ENCODE measurements at places on chromosomes 5 and 9.

DNA sequence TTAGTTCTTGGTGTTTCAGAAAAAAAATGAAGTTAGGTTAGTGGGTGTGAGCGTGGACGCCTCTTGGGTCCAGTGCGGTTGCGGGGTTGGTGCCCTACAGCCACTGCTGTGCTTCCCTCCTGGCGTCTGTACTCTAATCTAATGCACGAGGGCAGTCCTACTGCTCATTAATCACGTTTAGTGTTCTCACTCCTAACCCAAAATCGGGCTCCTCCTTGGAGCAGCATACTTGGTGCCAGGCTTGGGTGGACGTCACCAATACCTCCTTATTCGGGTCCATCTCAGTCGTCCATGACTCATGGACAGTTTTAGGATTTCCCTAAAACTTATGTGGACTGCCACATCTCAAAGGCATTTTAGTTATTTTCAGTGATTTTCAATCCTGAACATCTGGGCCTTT is 41.6 kb downstream of the TRIO start:
- no peak for DNase-seq

- DNase-seq: no peak
Observed at GRCh38 chr9:133955821-133956411, 36.2 kb downstream of the VAV2 start.

GRCh38 chr5:146098047-146098446 is 7.3 kb downstream of the PLAC8L1 start:
- no peak for DNase-seq

GRCh38 chr5:152406082-152406481 is 1.0 kb upstream of the NMUR2 start:
- no peak for DNase-seq

DNA sequence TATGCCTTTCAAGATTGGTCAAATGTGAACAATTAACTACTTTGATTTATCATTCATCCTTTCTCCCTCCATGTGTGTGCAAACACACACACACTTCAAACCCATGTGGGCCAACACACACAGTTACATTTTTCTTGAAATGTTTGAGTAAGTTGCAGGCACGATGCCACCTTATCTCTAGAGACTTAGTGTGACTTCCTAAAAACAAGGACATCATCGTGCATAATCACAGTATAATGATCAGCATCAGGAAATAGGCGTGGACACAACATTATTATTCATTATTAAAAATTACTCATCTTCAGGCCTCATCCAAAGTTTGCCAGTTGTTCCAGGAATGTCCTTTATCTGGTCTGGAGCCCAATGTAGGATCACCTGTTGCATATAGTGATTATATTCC is 209.5 kb downstream of the GNA14 start:
- no peak for DNase-seq

DNA sequence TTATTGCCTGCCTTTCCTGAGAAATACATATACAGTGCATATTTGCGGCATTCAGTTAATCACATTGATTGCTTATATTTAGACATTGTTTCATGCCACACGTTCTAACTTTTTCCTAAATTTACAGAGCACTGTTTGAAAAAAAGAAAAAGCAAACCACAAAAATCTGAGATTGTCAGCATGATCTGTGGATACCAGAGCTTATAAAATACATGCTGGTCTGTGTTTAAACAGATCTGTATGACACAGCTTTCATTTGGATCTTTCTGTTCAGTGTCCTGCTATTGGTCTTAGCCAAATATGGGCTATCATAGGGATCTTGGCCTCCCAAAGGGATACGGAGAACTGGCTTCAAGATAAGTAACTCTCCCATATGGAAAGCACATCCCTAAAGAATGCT is 20.2 kb downstream of the ALDH1A1 start:
- no peak for DNase-seq

DNA sequence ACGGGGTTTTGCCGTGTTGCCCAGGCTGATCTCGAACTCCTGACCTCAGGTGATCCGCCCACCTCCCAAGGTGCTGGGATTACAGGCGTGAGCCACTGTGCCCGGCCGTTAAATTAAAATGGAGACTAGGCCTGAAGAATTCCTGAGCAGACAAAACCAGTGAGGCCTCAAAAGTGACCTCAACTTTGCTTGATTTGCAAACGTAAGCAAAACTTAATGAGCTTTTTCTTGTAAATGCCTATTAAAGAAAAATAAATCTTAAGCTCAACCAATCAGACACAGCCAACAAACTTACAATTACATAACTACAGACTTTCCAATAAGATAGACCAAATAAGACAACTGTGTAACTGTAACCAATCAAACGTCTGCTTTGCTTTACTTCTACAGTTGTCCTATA is 111.3 kb upstream of the SEMA6A start:
- DNase-seq: no peak

- DNase-seq: no peak
Observed at GRCh38 chr5:53425687-53426511, 54.5 kb upstream of the FST start.

DNA sequence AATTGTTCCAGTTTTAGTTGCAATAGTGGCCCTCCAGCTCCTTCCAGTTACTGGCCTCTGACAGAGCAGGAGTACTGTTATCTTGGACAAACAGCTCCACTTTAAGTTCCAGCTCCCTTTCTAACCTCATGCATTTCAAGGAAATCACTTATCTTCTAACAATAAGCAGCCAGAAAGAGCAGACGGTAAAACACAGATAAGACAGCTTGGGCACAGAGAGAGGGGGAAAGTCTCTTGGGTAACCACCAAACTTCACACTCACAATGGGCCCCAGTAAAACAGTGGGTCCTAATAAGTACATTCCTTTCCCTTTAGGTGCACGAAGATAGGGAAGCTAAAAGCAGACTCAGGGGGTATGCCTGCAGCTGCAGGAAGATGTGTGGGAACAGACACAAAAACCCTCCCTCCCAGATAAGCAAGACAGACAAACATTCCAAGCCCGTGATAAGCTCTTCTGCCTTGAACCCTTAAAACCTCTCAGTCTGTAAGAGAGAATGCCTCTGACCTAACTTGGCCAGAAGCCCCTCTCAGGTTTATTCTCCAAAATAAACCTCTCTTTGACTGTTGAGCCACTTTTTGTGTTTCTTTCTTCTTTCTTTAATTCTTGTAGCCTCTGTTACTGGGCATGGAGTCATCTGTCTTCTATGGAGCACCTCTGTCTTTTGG is 30.8 kb downstream of the OR1J1 start:
- DNase-seq: no peak

- DNase-seq: no peak
Observed at GRCh38 chr5:39547553-39548154, 122.9 kb upstream of the DAB2 start.

DNA sequence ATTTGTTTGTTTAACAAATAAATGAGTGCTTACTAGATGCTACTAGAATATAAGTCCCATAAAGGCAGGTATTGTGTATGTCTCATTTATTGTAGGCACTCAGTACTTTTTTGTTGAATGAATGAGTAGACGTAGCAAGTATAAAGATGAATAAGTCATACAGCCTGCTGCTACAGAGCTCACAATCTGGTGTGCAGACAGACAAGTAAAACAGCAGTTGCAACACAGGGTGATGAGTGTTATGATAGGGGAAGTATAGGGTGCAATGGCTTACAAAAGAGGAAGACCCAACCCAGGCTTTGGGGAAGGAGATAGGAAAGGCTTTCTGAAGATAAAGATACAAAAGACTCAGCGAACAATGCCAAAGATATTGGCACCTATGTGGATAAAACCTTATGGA is 47.7 kb downstream of the SH3RF2 start:
- DNase-seq: no peak

DNA sequence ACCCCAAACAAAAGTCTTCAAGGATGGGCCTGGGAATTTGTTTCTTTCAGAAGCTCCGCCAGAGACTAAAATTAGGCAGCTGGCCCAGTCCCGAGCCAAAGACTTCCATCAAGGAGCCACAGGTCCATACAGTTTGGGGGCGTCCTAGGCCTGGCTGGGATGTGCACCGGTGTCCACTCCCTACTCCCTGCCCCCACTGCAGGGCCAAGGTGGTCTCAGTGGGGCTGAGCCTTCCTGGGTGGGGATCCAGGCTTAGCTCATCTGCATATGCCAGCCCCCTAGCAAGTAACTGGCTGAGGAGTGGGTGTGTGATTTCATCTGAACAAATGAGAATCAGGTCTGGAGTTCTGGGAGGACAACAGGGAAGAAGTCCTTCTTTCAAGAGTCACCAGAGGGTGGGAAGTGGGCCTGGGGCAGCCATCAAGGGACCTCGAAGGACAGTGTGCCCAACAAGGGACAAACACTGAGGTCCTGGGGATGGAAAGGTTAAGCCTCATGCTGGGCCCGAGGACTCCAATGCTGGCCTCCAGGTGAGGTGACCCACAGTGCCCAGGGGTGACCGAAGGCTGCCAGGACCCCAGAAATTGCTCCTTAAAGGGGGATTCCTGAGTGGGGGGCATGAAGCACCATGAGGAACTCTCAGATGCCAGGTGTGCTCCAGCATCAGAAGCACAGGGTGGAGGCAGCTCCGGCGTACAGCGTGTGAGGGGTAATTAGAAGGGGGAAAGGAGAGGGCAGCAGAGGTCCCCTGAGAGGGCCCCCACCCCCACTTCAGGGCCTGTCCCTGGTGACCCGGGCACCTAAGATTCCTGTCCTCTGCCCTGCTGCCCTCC is 91.3 kb downstream of the ZNF354C start:
- no peak for DNase-seq

- DNase-seq: no peak
Observed at GRCh38 chr5:24510523-24510988, 134.2 kb downstream of the CDH10 start.

- DNase-seq: no peak
Observed at GRCh38 chr5:18653216-18653752, 1019.0 kb downstream of the TAF11L14 start.

GRCh38 chr9:128372188-128372641 is 1.0 kb downstream of the URM1 start:
- DNase-seq: no peak

- DNase-seq: no peak
Observed at GRCh38 chr5:126988021-126988569, 42.3 kb downstream of the MARCHF3 start.

GRCh38 chr9:136901516-136902258 is 15.4 kb downstream of the TRAF2 start:
- DNase-seq: no peak

DNA sequence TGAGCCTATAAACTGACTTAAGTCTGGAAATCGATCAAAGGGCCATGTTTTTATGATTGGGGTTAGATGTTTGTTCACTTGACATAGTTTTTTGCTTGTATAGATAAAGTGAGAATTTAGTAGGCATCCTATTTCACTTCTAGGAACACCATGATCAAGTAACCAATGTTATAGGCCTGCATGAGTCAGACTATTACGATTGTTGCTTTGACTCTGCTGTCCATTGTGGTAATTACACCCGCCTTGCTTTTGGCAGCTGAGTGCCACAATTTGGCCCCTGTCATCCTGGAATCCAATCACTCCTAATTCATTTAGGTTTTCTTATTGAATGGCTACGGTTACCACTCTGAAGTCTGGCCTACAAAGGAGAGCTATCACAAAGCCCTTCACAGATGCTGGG is 67.8 kb upstream of the IL33 start:
- DNase-seq: no peak

DNA sequence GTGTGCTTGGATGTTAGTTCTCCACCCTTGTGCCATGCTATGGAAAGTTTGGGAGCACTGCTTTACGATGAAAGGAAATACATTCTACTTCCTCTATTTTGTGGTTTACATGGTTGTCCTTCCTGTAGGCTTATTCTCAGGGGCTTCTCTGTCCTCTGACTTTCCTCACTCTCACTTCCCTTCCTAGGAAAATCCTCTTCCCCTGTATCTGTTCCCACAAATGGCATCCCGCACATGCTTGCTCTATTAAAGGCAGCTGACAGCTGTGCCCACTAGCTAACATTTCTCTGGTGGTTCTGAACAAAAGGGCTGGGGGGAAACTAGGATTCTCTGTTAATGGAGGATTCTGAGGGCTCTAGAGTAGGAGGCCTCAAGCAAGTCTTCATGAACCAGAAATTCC is 52.4 kb downstream of the FAM170A start:
- DNase-seq: no peak

- no peak for DNase-seq
Observed at GRCh38 chr9:95277509-95277908, 40.0 kb downstream of the FANCC start.

GRCh38 chr5:117131876-117132275 is 557.3 kb upstream of the SEMA6A start:
- no peak for DNase-seq

GRCh38 chr5:160441311-160441781 is 19.7 kb downstream of the PTTG1 start:
- DNase-seq: no peak

DNA sequence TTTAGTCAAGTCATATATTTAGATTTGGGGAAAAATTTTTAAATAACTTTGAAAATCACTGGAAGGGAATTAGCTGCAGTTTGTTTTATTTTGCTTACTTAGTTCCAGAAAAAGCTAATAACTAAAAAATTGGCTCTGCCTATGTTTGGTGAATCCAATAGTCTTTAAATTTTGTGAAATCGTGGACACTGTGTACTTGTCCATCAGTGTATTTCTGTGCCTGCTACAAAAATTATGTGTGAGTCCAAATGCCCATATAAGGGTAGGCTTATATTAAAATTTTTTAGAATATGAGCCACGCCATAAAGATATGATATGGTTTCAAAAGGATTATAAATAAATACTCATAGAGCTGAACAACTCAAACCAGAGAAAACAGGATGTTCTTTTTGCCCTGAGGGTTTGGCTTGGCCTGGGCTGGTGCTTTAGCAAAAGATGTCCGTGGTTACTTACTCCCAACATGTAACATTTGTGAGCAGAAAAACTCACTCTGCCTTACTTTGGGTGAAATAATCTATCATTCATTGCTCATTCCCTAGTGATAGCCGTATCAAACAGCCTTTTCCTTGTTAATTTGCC is 133.2 kb upstream of the PRLR start:
- DNase-seq: no peak

- peak; percentile 84 for DNase-seq
Observed at GRCh38 chr9:130940693-130941576, 1.9 kb upstream of the FIBCD1 start.

GRCh38 chr9:89412951-89413350 is 85.0 kb downstream of the SEMA4D start:
- DNase-seq: no peak

DNA sequence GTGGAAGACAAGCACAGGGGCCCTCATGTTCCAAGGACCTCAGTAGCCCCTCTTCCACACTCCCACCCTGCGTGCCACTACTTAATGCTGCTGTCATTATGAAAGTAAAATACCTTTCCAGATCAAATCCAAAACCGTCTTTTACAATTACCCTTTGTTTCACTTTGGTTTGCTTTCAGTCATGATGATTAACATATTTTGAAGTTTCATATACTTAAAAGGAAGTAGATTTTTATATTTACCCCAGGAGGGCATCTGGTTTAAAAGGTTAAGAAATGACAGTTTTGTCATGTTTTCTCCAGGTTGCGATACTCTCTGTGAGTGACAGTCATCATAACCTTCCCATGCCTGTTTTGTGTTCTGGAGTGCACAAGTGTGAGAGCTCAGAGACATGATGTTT is 13.5 kb upstream of the MAP1B start:
- DNase-seq: no peak

GRCh38 chr5:20556115-20556763 is 568.2 kb upstream of the CDH18 start:
- no peak for DNase-seq

GRCh38 chr5:65121880-65122436 is 353.2 kb downstream of the CWC27 start:
- DNase-seq: no peak
